GM12892 (cell line): ENCODE measurements at places on chromosomes 11 and 22.

GRCh38 chr22:45212306-45212709, 28.4 kb downstream of the KIAA0930 start:
- DNase-seq: no peak

GRCh38 chr22:38034278-38034882, 22.8 kb upstream of the PICK1 start:
- DNase-seq: no peak

DNA sequence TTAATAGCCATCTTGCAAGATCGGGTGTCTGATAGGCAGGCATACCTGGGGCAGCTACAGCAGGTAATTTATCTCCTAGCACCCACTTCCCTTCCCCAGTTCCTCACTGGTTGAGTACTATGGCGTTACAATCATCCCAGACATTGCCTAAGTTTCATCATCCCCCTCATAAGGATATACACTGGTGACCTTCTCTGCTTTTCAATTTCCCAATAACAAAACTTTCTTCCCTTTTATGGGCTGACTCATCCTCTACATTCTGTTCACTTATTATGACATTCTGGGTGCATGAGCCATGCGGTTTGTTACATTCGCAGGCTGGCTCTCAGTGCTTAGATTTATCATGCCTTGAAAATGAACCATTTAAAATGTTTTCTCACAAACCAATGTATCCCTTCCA, 5.0 kb upstream of the MRPL11 start:
- no peak for DNase-seq

DNA sequence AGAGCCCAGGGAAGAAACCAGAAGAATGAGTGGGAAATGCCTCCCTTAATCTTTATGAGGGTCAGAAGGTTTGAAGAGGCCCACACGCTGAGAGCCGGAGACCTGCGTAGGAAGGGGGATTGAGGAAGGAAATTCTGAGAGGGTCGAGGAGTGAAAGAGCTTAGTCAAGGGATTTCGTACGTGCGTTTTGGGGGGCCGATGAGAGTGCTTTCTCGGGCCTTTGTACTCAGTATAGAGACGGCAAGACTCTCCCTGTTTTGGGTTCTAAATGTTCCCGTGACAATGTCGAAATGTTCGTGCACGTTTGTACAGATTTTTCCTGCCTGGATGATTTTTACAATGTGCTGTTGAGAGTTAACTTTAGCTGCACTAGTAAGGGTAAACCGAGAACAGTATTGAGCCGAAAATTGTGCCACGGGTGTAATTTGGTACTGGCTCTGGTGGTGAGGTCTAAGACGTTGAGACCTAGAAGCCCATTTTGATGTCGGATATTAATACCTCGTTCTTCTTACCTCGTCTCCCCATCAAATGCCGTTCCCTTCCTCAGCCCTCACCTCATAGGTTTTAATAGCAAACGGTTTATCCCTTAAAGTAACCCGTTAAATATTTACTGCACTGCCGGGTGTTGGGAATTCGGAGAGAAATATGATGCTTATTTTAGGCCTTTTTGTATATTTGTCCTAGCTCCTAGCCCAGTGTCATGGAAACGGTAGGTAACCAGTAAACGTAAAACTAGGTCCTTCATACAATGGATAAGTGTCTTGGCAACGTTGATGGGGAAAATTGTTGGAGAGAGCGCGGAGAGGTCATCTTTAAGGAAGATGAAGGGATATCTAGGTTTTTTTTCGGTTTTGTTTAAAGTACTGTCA, 734 bp downstream of the C11orf58 start:
- no peak for DNase-seq

DNA sequence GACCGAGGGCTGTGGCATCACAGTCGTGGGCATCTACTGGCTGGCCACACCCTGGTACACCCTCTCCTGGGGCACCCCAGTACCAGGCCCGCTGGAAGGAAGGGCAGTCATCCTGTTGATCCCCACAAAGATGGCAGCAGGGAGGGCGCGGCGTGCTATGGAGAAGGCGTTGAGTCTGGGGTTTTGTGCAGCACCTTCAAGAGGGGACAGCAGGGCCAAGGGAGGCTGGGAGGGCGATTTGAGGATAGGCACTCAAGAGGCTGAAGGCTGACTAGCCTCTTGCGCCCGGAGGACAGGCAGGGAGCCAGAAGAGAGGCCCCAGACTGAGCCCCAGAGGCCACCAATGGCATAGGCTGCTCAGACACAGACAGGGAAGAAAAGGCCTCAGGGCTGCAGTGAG, 2.2 kb upstream of the BRSK2 start:
- no peak for DNase-seq
